ENCODE measurements at places on chromosomes 4 and X.

DNA sequence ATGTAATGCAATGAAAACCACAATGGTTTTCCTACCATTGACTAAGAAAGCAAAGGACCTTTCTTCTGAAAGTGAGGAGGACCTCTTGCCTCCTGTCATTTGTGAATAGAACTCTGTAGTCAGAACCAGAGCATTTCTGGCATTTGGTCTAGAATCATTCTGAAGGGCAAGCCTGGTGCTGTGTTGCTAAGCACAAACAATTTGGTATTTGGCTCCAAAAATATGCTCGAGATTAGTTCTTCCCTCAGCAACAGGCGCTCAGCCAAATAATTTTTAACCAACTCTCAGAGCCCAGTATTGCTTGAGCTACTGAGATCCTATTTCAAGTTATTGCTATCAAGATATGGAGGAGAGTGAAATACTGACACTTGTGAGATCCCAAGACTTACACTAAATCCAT is 71.0 kb downstream of the SNCA start:
- DNase-seq: no peak

GRCh38 chrX:19760841-19761512 is 126.4 kb downstream of the SH3KBP1 start:
- DNase-seq: no peak

DNA sequence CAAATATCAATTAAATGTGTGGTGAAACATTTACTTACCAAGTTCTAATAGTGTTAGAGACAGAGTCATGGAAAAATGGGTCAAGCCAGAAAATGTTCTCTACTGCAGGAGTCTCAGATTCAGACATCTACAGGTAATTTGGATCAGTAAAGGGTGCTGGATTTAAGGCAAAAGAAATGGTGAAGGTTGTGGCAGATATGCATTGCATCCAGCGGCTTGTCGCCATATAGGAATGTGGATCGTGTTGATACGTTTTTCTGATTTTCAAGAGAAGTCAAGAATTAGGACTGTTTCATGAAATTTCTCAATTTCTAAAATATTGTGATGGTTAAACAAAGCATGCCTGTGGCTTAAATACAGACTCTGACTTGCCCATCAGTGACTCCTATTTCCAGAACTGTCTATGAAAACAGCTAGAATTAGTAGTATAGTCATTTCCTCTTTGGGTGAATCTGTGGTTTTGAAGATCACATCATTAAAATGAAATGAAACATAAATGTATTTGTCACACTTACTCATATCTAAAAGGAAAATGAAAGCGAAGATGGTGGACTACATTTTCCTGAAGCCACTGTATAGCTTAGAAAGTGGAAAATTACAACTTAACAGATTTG is 110.1 kb upstream of the VEGFC start:
- DNase-seq: no peak

GRCh38 chrX:50106051-50106675 is 94.6 kb downstream of the AKAP4 start:
- DNase-seq: no peak

- no peak for DNase-seq
Measured at GRCh38 chr4:110164856-110165255, 33.6 kb downstream of the ELOVL6 start.

DNA sequence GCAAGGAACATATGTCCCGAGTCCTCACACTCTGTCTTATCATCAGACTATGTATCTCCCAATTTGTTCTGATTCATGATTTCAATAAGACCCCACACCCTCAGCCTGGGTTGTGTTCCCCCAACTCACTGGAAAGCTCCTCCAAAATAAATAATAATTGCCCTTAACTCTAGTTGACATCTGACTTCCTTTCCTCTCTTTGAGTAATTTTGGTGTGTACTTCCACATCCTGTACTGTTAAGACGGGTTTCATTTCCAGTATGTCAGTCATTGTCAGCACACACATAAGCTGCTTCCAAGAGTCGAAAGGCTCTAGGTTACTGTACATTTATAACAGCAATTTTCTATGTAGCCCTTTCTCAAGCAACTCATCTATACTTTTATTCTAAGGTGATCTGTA is 52.2 kb upstream of the C1QTNF7 start:
- DNase-seq: no peak

DNA sequence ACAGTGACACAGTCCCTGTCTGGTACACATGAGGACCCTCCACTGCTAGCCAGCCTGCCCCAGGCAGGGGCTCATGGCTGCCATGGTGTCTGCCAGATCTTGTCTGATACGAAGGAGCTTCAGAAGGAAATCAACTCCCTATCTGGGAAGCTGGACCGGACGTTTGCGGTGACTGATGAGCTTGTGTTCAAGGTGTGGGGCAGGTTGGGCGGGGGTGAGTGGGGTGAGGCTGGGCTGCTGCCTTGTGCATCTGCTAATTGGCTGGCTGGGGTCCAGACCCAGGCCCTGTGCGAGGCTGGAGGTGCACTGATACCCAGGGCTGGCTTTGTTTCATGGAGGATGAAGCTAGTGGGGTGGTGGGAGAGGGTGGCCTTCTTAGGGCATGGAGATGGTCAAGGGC is 13.8 kb downstream of the CCDC22 start:
- no peak for DNase-seq

GRCh38 chr4:54446581-54446980 is 211.2 kb upstream of the KIT start:
- DNase-seq: no peak

DNA sequence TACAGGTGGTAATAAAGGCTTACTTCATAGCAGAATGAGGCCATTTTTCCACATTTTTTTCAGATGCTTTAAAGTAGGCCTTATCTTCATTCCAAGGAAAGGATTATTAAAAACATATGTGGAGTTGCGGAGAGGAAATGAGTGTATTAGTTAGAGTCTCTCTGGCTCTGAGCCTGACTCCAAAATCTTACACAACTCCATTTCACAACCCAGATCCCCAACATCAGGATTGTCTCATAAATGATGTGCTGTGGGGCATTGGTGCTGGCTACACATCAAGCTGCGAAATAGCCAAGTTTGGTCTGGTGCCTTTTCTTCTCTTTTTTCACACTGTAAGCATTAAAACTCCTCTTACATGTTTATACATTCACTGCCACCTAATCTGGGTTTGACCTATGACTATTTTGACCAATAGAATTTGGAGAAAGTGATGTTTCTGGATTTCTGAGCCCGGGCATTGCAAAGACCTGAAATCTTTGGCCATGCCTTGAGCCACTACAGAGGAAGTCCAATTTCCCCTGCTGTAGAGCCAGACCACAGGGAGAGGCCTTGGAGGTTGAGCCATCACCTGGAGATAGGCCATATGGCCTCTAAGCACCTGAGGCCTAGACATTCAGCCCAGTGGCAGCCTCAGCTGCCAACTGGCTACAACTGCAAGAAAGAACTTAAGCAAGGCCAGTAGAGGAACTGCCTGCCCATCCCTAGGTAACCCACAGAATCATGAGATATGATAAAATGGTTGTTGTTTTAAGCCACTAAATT is 16.7 kb upstream of the SOD3 start:
- no peak for DNase-seq

GRCh38 chr4:41256131-41256739 is 493 bp upstream of the UCHL1 start:
- DNase-seq: no peak

DNA sequence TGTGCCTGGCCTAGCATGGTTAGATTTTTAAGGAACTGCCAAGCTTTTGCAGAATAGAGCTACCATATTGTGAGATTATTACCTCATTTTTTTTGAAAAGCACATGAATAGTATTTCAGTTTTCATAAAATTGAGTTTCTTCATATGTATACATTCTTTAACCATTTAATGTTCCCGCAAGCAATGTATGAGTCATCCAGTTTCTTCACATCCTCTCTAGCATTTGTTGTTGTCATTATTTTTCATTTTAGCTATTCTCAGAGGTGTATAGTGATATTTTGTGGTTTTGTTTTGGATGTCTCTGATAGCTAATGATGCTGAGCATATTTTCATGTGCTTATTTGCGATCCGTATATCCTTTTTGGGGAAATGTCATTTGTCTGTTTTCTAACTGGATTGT is 74.9 kb downstream of the GLUD2 start:
- no peak for DNase-seq

DNA sequence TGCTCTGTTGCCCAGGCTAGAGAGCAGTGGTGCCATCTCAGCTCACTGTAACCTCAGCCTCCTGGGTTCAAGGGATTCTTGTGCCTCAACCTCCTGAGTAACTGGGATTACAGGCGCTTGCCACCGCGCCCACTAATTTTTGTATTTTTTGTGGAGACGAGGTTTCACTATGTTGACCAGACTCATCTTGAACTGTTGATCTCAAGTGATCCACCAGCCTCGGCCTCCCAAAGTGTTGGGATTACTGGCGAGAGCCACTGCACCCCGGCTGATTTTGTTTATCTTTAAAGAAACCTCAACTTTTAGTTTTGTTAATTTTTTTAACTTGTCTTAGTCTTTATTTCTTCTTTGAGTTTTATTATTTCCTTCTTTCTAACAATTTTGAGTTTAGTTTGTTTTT is 163.2 kb downstream of the SLC4A4 start:
- DNase-seq: no peak

GRCh38 chr4:58453956-58454355 is 1343.8 kb upstream of the IGFBP7 start:
- DNase-seq: no peak

GRCh38 chrX:63250253-63250868 is 100.8 kb downstream of the SPIN4 start:
- peak; percentile 67 for DNase-seq

GRCh38 chr4:185128272-185129119 is 14.6 kb upstream of the SLC25A4 start:
- DNase-seq: peak; percentile 71

GRCh38 chrX:47366041-47366722 is 4.2 kb upstream of the ZNF157 start:
- peak; percentile 84 for DNase-seq

DNA sequence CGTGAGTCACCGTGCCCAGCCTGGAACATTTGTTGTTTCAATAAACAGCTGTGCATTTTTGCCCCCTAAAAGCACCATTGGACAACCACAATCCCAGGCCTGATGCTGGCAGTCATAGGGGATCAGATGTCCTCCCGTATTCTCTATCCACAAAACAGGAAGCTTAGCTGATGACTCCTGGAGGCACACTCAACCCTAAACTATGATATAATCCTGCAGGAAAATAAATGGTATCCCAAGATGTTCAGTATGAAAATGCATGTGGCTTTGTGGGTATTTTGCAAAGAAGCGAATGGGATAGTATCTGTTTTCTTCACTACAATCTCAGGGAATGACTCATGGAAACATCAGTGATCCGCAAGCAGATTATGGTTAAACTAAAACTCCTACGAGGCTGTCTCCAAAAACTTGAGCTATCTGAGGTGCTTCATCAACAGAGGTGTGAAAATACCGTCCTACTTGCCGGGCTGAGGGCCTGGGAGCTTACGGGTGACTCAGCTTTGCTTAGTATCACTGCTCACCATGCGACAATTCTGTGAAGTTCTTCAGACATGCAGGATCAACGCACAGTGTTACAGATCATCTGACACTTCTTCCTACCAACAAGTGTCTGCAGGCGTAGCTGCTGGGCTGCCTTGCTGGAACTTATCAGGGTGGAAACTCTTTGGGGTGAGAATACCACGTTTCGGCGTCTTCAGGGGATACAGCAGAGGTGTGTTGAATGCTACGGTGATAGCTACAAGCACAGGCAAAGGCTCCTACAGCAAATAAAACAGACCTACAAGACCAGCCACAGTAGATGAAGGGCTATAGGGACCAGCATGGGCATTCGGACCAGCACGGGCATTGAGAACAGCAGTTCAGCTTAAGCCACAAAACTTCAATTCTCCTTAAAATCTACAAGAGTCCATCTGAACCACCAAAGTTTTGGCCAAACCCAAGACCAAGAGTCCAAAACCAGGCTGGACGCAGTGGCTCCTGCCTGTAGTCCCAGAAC is 148.5 kb downstream of the DHRSX start:
- peak; percentile 69 for DNase-seq

GRCh38 chr4:141573678-141574077 is 62.7 kb upstream of the IL15 start:
- no peak for DNase-seq

GRCh38 chr4:959338-960139 is 13.8 kb downstream of the DGKQ start:
- DNase-seq: no peak

GRCh38 chr4:10587697-10588096 is 96.9 kb downstream of the CLNK start:
- no peak for DNase-seq

GRCh38 chr4:94211861-94212260 is 4.2 kb downstream of the SMARCAD1 start:
- DNase-seq: no peak

DNA sequence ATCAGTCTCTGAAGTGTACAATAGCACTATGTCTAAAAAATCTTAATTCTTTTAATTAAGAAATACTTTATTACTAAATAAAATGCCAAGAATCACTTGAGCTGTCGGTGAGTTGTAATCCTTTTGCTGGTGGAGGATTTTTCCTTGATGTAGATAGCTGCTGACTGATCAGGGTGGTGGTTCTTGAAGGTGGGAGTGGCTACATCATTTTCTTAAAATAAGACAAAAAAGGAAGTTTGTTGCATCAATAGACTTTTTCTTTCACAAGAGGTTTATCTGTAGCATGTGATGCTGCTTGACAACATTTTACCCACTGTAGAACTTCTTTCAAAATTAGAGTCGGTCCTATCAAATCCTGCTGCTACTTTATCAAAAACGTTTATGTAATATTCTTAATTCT is 68.8 kb upstream of the ZC4H2 start:
- no peak for DNase-seq

DNA sequence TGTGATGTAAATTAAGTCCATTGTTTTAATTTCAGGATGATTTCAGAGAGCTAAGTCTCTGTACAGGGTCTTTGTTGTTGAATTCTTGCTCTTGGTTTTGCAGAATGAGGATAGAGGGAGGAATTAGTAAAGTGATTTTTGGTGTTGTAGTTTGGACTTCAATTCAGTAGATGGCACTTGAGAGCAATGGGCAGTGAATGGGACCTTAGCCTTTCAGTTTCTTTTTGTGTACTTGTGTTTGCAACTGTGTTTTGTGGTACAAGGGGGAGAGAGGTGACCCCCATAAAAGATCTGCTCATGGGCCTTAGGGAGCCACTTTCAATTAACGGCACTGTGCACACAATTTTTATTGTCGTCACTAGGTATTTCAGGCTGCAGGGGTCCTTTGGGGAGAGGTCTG is 340.0 kb downstream of the DCAF12L2 start:
- DNase-seq: no peak

- DNase-seq: peak; percentile 61
Measured at GRCh38 chr4:145937971-145938611, 532 bp downstream of the ZNF827 start.

DNA sequence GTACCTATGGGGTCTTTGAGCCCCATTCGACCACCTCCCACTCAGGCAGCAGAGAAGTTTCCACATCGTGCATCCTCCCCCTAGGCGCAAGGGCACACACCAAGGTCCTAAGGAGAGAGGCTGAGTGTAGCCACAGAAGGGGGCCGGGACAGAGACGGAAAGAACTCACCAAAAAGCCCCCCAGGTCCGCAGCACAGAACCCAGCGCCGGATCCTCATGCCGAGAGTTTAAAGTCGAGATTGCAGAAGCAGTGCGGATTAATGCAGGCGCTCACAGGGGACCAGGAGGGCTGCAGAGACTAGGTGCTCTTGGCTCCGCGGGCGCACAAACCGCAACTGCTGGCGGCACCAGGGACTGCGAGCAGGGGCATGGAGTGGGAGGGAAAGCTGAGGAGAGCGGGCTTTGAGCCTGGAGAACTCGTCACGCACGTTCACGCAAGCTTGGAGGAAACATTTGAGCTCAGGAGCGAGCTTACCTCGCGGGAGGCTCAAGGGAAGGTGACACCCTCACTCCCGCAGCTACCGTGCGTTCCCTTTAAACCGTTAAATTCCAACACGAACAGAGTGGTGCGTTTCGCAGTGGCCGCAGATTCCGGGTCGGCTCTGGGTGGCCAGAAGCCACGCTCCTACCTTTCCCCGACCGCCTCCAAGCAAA is 8.5 kb downstream of the NKX3-2 start:
- DNase-seq: no peak

- DNase-seq: no peak
Measured at GRCh38 chr4:186693894-186694293, 29.8 kb downstream of the FAT1 start.
